ENCODE measurements at places on chromosomes 7 and 10.

DNA sequence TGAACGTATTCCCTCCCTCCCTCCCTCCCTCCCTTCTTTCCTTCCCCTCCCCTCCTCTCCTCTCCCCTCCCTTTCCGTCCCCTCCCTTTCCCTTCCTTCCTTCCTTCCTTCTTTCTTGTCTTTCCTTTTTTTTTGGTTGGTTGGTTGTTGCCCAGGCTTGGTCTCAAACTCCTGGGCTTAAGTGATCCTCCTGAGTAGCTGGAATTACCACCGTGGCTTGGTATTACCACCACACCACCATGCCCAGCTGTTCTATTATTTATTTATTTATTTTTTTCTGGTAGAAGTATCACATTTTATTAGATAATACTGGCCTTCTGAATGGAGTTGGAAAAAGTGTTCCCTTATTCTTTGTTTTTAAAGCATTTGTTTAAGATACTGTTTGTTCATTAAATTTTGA is 95.9 kb downstream of the PHF14 start:
- DNase-seq = no peak

GRCh38 chr7:75734586-75735458 is 3.9 kb downstream of the HIP1 start:
- DNase-seq = peak; percentile 96

- no peak for DNase-seq
These were observed 73.5 kb downstream of the VOPP1 start for GRCh38 chr7:55498770-55499169.

- DNase-seq = no peak
These were observed 146.7 kb downstream of the GPR37 start for GRCh38 chr7:124618871-124619270.

GRCh38 chr7:102232611-102233286 is 53.9 kb upstream of the SH2B2 start:
- DNase-seq = no peak

GRCh38 chr10:15426115-15426514 is 55.0 kb upstream of the FAM171A1 start:
- no peak for DNase-seq

DNA sequence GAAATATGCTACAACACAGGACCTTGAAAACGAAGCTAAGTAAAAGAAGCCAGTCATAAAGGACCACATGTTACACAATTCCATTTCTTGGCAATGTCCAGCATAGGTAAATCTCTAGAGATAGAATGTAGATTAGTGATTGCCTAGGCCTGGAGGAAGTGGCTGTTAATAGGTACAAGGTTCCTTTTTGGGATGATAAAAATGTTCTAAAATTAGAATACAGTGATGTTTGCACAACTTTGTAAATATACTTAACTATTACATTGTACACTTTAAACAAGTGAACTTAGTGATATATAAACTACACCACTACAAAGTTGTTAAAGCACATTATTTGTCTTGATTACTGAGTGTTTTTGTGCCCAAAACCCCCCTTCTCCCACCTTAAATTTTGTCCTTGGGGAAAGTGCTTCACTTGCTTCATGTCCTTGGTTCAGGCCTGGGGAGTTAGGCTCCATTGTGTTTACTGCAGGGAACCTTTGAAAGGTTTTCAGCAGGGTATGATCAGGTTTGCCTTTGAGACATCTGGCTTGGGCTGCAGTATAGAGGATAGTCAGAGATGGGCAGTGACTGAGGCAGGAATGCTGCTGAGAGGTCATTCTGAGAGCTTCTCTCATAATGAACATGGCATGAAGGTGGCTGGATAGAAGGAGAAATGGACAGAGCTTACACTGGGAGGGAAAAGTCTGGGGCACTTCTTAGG is 1052.6 kb downstream of the REEP3 start:
- DNase-seq = no peak

DNA sequence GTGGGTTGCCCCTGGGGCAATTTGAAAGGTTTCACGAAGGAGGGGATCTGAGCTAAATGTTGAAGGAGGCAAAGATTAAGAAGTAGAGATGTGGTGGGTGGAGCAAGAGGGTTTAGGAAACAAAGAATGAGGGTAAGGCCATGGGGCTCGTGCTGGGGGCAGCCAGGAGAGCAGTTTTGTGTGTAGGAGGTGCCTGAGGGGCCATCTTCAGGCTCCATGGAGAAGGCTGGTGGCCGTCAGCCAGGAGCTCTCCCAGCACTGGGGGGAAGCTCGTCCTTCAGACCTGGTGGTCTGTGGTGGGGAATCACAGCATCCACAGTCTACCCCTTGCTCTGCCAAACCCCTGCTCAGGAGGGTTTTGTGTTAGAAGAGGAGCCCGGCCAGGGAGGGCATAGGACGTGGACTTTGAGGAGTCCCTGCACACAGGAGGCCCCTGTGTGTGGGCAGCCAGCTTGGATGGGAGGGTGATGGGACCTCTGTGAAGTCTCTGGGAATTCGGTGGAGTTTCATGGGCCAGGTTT is 11.8 kb upstream of the CXCL12 start:
- no peak for DNase-seq

GRCh38 chr10:73131301-73131700 is 21.0 kb downstream of the NUDT13 start:
- peak; percentile 48 for DNase-seq

GRCh38 chr10:30413996-30414576 is 19.9 kb upstream of the MAP3K8 start:
- peak; percentile 75 for DNase-seq

- no peak for DNase-seq
These were observed 103.1 kb upstream of the DGKB start for GRCh38 chr7:15005672-15006071.

DNA sequence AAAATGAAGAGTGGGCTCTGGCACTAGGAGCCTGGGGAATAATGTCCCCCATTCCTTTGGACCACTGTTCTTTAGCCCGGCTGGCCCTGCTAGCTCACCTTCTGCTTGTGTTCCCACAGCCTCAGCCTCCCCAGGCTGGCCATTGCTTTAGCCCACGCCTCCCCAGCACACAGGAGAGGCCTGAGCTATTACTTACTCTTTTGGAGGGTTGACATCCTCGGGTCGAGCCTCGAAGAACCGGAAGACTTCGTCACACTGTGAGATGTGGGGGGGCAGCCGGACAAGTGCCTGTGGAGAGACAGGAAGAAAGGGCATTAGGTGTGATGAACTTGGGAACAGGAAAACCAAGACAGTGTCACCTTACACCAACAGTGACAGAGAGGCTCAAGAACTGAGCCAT is 131.3 kb downstream of the SH3PXD2A start:
- DNase-seq = no peak

GRCh38 chr7:105003275-105003674 is 10.7 kb upstream of the KMT2E start:
- DNase-seq = peak; percentile 64

DNA sequence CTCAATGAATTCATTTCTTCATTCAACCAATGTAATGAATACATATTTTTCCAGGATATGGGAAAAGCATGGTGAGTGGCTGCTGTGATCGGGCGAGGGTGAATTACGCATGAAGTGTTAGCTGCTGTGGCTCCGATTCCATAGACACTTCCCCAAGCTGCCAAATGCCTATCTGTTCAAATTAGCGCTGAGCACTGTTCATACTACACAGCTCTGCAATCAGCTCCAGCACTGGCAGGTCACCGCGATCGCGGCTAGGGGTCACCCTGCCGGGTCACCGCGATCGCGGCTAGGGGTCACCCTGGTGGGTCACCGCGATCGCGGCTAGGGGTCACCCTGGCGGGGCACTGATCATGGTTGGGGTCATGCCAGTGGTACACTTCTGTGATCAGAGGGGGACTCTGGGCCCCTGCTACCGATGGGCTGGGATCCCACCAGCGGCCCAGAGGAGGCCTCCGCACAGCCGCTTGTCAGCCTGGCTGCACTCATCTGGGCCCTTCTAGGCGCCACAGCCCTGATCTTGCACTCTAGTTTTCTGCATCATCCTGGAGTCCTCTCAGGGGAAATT is 49.3 kb downstream of the JAKMIP3 start:
- no peak for DNase-seq

DNA sequence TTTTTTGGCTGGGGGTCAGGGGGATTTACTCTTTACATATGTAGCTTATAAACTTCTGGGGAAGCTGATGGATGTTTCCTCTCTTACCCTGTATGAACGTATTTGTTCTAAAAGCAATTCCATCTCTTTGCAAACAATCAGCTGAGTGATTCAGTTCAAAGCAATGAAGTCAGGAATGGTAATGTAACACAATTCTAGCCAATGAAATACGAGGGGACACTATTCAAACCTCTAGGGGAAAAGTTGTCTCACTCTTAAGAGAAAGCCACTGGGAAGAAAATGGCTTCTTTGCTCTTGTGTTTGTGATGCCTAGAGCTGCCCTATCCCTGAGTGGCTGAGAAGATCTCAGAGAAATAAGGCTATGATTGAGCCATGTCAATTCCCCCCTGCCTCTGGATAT is 134.8 kb upstream of the SEMA3C start:
- DNase-seq = no peak

DNA sequence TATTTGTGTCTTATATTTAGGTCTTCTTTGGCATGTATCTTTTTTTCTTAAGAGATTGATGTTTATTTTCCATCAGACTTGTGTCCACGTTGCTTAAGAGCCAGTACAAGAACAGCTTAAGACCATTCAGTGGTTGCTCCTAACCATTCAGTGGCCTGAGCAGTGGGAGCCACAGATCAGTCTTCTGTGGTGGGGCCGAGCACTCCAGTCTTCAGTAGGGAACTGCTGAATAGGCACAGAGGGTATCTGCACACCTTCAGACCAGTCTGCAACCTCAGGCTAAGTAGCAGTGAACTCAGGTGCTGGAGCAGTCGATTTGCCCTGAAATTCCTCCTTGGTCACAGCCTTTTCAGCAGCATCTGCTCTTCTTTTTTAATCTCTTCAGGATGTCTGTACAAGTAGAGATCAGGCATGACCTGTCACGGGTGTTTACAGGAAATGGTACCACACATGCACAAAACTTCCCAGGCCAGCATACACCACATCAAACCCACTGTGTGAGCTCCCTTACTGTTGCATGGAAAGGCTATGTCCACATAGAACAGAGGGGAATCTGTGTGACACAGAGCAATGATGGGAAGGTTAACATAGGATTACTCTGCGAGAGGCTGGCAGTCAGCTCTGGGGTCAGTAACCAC is 51.5 kb downstream of the FAM107B start:
- DNase-seq = no peak

DNA sequence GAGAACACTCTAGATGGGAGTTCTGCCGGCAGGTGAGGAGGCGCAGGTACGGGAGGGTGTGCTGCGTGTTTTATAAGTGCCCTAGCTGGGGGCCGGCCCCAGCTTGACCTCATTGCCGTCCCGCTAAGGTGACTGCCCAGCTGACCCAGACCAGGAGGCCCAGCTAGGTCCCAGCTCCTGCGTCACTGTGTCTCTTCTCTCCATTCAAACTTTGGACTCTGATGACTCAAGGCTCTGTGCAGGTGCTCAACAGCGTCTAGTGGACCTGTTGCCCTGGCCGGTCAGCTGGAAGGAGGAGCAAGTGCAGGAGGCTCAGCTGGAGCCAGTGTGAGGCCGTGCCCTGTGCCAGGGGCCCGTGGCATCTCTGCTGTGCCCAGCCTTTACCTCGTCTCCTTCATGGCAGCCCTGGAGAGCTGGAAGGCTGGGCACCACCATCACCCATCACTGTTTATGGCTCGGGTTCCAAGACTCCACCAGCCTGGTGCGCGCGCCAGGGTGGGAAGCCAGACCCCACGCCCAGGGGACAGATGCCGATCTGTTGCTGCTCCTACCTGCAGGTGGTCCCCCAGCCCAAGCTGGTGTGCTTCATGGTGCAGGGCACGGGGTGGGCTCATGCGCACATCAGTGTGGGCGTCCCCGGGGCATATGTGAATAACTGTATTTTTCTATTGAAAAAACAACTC is 14.6 kb downstream of the LHPP start:
- no peak for DNase-seq

DNA sequence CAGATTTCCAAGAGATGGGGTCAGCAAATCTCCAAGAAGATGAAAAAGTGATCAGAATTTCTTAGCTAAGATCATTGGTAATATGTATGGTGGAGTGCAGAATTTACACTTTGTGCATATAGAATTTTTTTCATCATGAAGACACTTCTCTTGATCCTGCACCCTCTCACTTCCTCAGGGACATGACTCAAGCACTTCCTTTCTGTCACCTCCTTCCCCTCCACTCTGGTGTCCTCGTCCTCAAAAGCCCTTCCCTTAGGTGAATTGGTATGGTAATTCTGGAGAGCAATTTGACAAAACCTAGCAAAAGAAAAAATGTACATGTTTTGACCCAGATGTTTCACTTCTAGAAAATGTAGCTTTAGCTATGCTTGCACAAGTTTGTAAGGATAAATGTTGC is 18.1 kb downstream of the CALN1 start:
- DNase-seq = no peak

- DNase-seq = no peak
These were observed 169.3 kb downstream of the MAGI2 start for GRCh38 chr7:79284211-79284610.

GRCh38 chr7:142352543-142352942 is 94.7 kb upstream of the PRSS58 start:
- DNase-seq = no peak

DNA sequence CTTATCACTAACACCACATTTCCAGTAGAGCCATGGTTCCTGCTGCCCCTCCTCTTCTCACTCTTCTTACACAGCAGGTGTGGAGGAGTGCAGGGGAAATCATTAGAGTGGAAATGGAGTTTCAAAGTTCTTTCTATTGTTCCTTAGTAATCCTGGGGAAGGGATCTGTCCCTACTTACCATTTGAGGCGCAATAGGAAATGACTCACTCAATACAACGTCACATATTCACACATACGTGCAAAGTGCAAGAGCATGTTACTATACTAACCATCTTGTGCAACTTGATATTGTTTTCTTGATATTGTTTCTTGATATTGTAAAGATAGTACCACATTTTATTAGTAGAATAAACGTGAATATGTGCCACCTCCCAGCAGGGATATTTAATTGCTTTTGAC is 1010.2 kb downstream of the DNAJB9 start:
- peak; percentile 1 for DNase-seq

- DNase-seq = no peak
These were observed 4.1 kb downstream of the LAMB1 start for GRCh38 chr7:107998660-107999480.

DNA sequence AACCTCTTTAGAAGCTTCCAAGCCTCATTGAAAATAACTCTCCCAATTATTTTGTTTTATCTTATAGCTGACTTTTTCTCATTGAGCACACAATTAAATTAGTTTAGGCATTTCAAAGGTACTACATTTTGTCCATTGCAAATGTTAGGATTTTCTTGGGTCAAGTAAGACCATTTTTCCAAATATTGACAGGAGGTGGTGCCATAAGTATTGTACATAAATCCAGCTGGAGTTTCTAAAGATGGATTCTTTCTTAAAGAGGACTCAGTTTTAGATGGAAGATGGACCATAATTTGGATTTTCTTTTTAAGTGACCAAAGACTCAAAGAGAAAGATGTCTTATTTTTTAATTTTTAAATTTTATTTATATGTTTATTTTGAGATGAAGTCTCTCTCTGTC is 12.3 kb upstream of the OPN4 start:
- no peak for DNase-seq

DNA sequence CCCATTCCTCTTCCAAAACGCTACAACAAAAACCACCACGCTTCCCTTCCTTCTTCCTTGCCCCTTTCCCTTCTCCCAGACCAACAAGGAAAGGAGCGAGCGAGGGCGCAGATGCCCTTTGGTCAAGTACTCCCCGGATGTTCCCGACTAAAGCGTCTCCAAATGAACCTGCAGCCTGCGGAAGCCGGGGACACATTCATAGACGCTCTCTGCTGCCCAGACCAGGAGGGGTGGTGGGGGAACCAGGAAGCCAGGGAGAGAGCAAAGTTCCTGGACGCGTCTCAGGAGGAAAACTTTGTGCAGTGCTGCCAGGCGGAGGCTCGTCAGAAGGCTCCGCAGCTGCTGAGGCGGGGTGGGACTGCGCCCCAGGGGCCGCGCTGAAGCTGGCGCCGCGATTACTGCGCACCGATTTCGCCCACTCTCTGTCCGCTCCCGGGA is 754 bp downstream of the SEMA3D start:
- peak; percentile 35 for DNase-seq
